Stimulated activated naive CD8-positive, alpha-beta T cell treated with anti-CD3 and anti-CD28 coated beads, Interleukin-15, amount 100 ng/mL, for 72 hours (primary cell): ENCODE measurements at places on chromosomes 16 and 17.

- no peak for DNase-seq
These were observed 11.2 kb downstream of the SLC16A3 start for GRCh38 chr17:82239926-82240505.

DNA sequence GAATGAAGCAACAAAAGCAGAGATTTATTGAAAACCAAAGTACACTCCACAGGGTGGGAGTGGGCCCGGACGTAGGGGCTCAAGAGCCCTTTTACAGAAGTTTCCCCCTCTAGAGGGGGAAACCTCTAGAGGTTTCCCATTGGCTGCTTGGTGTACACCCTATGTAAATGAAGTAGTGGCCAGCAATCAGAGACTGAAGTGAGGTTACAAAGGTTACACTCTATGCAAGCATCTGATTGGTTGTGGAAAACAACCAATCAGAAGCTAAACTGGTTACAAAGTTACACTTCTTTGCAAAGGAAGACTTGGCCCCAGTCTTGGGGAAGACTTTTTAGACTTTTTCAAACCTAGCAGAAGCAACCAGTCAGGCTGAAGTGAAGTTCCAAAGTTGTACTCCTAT, 27.1 kb downstream of the CRAMP1 start:
- DNase-seq = no peak

DNA sequence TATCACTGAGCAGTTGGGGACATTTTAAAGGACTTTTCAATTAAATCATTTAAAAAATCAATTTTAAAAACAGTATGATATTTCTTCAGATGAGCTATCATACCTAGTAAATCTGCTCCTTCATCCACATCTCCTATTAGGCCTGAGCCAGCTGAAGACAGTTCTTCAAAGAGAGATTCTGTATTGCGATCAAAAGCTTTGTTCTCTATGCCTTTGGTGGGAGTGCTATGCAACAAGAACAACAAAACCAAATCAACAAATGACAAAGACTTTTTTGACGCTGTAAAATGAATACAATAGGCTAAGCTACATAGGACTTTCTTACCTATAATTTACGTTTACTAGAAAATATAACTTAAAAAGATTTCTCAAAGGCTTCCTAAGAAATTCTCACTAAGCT, 106.5 kb downstream of the SPAG9 start:
- no peak for DNase-seq

- DNase-seq = no peak
These were observed 143.0 kb downstream of the ENGASE start for GRCh38 chr17:79217473-79218135.

- DNase-seq = no peak
These were observed 1.1 kb upstream of the DNAJC7 start for GRCh38 chr17:42018339-42018738.

DNA sequence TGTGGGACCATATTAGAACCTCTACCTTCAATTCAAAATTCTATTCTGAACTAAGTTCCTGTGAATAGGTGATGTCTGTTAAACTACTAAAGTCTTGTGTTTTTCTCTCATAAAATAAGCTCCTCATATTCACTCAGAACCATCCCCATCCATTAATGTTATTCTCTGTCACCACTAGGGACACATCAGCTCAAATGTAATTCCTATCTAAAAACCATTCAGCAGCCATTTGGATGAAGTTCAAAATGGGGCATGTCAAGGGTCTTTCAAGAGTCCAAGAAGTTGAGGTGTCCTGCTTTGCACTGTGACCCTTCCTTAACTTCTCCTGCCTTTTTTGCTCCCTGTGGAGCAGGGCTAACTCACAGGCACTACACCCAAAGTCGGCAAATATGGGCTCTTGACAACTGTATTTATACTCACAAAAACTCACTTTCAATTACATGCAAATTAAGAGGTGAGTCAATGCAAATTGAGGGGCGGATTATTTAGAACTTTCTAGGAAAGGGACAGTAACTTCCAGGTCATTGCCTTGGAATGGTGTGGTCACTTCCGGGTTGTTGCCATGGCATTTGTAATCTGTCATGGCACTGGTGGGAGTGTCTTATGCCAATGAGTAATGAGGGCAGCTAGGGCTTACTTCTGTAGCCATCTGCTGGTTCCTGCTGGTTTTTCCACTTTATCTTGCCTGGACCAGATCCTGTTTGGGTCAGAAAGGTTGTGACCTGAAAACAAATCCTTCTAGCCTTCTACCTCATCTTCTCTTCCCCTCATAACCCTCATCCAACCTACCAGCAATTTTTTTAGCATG, 128.2 kb upstream of the COX10 start:
- no peak for DNase-seq

DNA sequence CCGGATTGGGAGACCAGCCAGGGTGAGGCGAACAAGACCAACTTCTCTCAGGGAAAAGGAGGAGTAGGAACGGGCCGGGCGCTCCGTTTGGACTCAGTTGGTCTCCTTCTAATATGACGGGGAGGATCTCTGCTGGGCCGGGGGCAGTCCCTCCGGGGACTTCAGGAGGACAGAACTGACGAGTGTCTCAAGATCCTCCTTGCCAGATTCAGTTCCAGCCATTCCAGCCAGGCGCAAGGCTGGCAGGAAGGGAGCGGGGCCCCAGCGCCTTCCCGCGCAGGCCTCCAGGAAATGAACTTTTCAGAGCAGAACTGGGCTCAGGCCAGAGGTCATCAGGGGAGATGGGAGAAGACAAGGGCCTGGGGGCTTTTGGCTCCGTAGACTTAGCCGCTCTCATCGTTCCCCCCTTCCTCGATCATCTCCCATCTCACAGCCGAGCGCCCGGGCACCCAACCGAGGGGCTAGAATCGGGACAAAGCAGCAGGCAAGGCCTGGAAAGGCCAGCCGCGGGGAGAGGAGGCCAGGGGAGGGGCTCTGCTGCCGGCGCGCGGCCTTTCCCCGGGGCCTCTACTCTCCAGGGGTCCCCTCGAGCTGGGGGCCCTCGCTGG, 1.6 kb downstream of the ZNF423 start:
- no peak for DNase-seq

GRCh38 chr17:2192367-2193057, 111.1 kb downstream of the SMG6 start:
- DNase-seq = peak; percentile 77

- no peak for DNase-seq
These were observed 12.3 kb upstream of the GPRC5B start for GRCh38 chr16:19896951-19897350.

DNA sequence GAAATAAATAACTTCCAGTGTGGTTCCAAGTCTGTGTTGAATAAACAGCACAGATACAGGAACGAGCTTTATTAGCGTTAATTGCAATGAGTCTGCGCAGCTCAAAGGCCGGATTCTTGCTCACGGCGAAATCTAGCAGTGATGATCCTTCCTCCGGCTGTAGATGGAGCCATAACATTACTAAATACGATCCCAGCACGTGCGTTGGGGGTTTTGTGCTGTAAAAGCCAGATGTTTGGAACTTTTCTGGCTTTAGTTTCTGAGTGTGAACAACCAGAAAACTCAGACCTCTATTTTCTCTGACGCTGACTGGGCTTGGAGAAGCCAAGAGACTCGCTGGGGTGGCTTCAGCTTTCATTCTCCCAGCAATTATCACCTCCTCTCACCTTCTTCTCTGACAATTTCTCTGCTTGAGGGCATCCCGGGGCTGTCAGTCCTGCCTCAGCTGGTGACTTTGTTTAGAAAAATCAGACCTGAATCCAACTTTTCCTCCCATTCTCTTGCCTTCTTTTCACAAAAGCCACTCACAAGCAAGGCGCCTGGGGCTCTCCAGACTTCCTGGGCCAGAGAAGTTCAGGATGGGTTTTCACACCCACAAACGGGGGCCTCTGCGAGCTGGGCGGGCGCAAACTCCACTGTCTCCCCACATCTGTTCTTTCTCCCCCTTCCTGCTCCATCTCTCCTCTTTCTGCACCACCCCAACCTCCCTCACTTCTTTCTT, 47.1 kb upstream of the AKTIP start:
- peak; percentile 37 for DNase-seq

- no peak for DNase-seq
These were observed 10.3 kb upstream of the CCL22 start for GRCh38 chr16:57348327-57348726.

DNA sequence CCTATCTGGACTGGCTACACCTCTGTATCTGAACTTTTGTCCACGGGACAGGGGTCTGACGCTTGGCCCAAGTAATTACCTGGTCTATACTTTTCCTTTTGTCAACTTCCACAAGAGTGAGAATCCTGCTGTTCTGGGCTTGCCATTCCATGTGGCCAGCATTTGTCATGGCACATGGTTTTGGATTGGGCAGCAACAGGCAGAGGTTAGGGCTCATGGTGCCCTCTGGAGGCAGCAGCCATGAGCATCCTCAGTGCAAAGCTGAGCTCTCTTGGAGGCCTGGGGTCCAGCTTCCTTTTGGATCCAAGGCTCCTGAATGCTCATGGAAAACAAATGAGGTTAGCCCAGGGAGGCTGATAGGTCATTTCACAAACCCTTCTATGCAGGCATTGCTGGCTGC, 7.5 kb upstream of the EDC4 start:
- no peak for DNase-seq

GRCh38 chr17:61185385-61185784, 214.3 kb upstream of the TBX2 start:
- no peak for DNase-seq

GRCh38 chr16:28902909-28903308, 22.1 kb downstream of the RABEP2 start:
- DNase-seq = no peak

DNA sequence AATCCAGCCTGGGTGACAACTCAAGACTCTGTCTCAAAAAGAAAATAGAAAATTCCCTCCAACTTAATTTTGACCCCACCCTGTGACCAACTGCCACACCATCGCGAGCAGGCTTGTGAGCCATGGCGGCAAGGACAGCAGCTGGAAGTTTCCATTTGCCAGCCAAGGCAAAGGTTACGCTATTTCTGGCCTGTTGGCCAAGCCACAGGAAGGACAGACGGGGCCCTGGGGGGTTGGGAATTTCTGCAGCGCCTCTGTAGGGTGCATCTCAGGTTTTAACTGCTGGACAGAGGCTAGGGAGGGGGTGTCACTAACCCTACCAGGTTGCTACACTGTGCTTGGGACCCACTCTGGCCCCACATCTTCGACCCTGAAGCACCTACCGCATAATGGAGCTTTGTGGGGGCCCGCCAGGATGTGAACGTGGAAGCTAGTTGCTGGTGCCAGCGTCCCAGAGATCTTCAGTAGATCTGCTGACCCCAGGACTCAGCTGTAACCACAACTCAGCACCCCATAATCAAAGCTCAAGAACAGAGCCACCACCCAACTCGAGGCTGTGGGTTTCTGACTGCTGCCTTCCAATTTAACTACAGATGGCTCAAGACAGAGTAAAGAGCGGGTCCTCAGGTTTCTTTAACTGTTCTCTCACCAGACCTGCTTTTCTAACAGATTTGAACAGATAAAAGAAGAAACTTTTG, 10.9 kb downstream of the KIFC3 start:
- DNase-seq = no peak

DNA sequence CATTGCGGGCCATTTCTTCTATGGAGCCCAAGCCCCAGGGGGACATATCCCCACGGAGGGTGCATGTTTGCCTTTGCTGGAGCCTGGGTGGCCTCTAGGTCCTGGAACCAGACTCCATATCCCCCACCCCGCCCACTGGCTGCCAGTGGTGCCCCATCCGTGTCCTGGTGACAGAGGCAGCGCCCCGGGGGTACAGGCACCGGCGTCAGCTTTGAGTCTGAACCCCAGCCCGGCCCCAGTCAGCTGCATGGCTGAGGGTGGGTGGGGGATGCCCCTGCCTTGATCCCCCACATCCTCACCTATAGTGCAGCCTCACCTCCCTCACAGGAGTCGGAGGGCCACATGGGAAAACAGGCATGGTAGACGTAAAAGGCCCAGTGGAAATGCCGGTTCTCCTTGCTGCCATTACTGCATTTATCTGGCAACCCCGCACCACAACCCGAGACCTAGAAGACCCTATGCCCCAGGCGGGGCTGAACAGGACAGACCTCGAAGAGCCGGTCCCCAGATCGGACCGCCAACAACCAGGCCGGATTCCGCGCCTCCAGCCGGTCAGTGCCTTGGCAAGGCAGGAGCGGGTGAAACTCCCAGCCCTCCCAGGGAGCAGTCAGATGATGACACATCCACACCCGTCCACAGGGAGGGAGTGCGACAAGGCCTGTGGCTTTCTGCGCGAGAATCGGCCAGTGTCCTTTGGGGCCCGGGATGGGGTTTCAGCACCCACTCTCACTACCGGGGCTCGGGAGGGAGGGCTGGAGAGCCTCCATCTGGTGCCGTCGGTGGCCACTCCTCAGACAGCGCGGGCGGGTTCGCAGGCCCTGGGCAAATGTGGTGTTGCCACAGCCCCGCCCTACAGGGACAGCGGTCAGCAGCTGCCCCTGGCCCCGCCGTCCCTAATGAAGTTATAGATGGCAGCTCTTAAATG, 11.9 kb upstream of the SSTR5 start:
- no peak for DNase-seq

DNA sequence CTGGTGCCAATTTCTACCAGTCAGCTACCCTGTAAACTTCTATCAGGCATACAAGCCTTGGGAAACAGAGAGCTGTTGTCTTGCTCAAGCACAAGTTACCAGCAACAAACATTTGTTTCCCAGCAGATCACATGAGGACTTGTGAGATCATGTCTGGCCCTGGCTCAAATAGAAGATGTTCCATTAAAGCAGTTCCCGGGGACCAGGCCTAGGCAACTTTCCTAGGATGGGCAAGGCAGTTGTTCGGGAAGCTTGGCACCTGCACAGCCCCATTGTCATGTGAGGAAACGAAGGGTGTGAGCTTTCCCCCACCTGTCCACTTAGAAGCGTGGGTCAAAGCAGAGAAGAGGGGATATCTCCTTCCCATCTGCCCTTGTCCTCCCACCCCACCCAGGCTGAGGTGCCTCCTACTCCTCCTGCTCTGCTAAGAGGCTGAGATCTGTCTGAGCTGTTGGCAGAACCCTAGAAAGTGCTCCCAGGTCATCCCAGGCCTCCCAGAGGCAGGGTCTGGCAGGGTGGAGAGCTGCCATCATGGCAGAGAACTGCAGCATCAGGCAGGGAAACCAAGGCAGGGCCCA, 11.2 kb upstream of the SLC47A2 start:
- no peak for DNase-seq

DNA sequence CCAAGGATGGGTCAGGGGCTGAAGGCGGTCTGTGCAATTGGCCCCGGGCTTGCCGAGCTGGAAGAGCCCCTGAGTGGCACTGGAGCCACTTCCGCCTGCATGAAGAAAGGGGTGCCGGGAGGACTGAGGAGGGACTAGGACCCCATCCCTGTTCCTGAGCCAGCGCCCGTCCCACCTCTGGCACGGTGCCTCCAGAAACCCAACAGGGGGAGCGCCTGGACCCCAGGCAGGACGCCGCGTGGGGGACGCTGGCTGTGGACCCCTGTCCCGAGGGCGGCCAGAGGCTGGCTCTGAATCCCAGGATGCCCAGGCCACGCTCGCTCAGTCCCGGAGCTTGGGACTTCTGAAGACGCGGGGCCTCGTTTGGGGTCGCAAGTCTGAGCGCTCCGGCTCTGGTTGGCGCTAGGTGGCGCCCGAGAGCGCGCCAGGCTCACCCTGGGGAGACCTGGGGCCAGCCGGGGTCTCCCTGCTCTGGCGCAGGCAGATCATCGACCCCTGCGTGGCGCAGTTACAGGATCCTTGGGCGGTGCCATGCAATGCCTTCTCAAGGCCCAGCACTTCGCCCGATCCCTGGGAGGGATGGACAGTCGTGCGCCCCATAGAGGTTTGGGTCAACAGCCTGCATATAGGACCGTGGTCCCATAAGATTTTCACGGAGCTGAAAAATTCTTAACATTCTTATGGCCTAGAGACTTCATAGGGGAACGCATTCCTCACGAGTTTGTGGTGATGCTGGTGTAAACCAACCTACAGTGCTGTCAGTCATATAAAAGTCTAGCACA, 58.5 kb upstream of the CREBBP start:
- peak; percentile 66 for DNase-seq
